ENCODE measurements at places on chromosomes 3 and 15.

DNA sequence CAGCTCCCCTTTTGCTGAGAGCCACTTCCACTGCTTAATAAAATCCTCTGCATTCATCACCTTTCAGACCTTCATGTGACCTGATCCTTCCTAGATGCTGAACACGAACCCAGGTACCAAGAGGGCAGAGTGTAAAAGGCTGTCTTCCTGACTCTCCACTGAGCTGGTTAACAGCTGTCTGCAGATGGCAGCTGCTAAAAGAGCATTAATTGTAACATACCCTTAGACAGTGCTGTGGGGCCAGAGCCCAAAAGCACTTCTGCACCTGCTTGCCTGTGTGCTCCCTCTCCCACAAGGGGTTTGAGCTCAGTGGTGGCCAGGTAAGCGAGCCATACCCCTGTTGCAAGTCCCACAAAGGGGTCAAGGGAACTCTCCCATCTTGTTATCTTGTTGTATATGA lies 187.3 kb downstream of the UBE2E2 start:
- no peak for DNase-seq

DNA sequence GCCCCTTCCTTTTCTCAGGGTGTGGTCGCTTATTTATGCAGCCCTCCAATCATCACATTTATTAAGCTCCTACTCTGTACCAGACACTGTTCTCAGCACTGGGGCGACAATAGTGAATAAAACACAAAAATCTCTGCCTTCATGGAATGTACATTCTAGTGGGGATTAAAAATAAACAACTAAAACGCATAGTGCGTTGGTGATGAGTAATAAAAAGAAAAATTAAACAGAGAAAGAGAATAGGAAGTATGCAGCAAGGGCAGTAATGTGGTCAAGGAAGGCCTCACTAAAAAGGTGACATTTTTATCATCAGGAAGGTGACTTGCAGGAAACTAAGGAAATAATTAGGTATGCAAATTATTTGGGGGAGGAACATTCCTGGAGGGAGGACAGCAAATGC lies 5.1 kb downstream of the SLC51B start:
- DNase-seq: no peak

- DNase-seq: no peak
These were observed 20.5 kb downstream of the RBPMS2 start for GRCh38 chr15:64754663-64755426.

- no peak for DNase-seq
These were observed 24.0 kb upstream of the HGD start for GRCh38 chr3:120705884-120706582.

GRCh38 chr3:160956785-160957184 lies 148.4 kb downstream of the B3GALNT1 start:
- DNase-seq: no peak

DNA sequence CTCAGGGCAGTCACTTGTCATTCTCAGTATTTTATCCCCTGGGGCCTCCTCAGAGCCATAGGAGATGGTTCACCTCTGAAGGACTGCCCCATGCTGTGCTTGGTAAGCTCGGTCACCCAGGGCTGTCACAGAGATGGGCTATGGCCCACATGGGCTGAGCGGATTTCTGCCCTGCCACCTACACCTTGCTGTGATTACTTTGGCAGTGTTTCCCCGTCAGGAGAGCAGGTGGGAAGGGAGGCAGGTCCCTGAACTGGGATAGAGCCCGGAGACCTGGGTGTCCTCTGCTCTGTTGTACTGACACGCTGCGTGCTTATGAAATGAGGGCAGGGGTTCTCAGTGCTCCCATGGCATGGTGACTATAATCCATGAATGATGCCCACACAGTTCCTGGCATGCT lies 48.9 kb downstream of the APBA2 start:
- no peak for DNase-seq

DNA sequence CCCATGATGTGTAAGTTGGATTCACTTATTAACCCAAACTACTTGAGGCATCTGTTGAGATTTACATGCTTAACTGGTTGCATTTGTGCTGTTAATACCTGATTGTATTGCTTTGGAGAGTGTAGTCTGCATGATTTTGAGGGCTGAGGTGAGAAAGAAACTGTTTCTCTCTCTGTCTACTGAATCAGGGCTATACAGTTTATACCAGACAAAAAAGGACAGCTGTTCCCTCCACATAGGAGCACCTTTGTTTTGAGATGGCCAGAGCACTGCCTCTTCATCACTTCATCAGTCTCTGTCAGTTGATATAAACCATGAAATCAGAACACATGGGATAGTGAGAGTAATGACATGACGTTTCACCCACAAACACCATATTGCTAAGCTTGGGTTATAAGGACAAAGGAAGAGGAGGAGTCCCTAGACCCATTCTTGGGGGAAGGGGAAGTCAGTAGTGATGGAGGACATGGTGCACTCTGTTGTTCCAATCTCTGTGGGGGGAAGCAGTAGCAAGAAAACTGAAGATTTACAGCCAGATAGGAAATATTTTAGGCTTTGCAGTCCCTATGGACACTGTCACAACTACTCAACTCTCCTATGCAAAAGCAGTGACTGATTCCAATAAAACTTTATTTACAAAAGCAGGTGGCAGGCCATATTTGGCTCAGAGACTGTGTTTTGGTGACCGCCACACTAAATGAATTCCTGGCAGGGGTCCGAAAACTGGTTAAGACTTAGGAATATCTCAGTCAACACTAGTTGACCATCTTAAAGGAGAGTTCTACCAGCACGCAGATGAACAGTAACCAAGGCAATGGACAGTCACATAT lies 123.9 kb upstream of the NR2E3 start:
- no peak for DNase-seq

DNA sequence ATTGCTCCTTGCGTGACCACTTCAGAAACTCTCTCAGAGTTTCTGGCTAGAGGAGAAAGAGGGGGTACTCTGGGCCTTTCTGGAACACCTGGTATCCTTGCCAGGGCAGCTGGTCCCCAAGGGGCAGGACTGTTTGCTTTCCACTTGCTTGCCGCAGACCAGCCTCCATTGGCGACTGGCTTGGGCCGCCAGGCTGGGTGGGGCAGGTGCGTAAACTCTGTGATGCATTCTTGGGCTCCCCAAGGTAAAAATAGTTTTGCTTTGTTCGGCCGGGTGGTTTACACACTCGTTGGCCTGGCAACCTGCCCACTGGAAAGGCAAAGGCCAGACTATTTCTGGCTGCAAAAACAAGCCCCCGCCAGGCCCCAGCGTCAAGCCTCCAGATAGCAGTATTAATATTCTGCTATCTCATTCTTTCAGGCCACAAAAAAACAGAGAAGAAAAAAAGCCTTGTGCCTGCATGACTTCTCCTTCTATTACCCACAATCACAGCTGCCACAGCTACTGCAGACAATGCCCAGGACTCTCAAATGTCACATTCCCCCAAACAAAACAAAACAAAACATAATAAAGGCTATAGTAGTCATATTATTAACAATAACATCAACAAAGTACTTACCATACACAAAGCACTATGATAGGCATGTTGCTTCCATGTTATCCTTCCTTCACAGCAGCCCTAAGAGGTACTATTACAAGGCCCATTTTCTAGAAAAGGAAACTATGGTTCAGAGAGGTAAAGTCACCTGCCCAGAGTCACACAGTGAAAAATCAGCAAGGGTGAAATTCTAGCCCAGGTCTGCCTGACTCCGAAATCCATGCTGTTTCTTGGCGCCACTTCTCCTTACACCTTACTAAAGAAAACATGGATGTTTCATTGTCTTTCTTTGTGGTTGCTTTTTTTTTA lies 14.0 kb upstream of the SSUH2 start:
- peak; percentile 53 for DNase-seq

DNA sequence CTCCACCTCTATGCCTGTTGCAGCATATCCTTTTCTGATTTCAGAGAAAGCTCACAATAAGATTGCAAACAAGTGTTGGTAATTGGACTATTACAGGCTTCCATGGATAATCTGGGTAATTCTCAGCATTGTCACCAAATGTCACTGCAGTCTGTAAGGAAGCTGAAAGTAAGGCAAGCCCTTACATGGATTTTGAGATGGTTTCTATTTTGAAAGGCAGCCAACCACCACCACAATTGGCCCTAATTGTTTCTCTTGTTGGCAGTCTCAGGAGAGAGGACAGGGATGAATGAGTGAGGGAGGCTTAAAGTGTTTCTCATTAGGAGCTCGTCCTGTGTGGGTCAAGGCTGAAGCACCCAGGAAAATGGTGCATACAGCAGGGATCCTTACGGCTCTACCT lies 879.9 kb downstream of the TUSC7 start:
- DNase-seq: no peak

GRCh38 chr3:18424213-18424728 lies 868 bp downstream of the SATB1 start:
- DNase-seq: no peak

DNA sequence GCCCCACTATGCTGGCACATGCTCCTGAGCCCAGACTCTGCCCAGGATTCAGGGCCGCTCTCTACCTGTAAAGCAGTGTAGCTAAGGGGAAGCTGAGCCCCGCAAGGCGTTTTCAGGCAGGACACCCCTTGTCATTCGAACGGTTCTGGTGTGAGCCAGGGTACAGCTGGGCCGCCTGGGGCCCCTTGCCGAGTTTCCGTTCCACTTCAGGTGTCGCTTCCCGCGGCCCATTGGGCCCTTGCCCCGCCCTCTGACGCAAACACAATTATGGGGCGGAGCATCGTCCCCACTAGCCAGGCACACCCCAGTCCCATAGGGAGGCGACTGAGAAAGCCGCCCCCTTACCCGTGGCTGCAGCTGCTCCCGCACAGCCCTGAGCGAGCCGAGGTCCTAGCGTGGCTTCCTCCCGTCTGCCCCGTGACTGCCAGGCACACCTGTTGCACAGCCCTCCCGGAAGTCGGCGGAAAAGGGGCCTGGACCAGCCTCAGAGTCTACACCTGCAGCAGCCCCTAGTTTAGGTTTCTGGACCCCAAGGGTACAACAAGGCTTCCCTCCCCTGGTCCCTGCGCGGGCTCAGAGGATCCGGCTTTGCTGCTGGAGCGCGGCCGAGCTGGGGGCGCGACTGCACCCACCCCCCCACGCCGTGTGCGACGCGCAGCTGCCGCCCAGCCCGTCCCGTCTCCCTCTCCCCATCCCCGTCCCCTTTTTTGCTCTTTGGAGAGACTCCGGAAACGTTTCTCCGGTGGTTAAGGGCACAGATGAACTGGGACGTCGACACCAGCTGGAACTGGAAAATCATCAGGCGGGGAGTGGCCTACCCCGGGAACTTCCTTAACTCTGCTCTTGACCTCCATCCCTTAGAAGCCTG lies at the start of gene PLSCR2:
Gene PLSCR2 (minus strand): TSS at position 412 of the 868 bp plus-strand sequence. CDS start 9,657 bp downstream, outside the sequence.
- DNase-seq: no peak

- no peak for DNase-seq
These were observed 197.2 kb upstream of the RBMS3 start for GRCh38 chr3:29083676-29084075.

GRCh38 chr3:197132916-197133530 lies 103.4 kb upstream of the MELTF start:
- DNase-seq: no peak

DNA sequence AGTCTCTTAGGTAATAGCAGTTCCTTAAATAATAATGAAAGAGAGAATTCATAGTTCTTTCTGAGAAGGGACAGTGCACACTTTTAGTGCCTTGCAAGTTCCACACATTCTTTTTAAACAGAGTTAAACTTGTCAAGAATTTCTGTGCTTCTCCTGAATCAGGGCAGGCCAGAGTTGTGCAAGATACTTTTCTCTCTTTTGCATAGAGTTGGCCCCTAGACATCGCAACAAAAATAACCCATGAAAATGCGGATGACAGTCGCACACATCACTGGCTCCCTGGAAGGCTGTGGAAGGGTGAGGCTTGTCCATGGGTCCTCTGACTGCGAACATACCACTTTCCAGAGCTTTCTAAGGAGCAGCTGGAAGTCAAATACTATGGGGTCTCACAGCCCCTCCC lies 40.1 kb downstream of the FBLN2 start:
- DNase-seq: no peak

DNA sequence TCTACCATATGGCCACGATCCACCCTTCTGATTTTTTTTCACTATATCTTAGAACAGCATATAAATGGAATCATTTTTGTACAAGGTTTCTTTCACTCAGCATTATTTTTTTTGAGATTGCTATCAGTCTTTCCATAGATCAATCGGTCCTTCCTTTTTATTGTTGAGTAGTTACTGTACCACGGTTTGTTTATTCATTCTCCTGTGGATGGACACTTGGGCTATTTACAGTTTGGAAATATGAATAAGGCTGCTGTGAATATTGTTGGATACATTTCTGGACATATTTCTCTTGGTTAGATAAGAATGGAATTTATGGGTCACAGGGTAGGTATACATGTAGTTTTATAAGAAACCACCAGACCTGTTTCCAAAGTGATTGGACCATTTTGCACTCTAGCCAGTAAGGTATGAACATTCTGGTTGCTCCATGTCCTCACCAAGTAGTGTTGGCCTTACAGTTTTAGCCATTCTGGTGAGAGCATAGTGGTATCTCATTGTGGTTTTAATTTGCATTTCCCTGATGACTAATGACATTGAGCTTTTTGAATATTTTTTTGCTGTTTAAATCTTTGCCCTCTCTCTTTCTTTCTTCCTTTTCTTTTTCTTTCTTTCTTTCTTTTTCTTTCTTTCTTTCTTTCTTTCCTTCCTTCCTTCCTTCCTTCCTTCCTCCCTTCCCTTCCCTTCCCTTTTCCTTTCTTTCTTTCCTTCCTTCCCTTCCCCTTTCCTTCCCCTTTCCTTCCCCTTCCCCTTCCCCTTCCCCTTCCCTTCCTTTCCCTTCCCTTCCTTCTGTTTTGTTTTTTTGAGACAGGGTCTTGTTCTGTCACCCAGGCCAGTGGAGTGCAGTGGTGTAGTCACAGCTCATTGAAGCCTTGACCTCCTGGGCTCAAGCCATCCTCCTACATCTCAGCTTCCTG lies 49.2 kb downstream of the LRRK1 start:
- no peak for DNase-seq

- no peak for DNase-seq
These were observed 10.0 kb downstream of the ARIH2 start for GRCh38 chr3:48928679-48929078.

DNA sequence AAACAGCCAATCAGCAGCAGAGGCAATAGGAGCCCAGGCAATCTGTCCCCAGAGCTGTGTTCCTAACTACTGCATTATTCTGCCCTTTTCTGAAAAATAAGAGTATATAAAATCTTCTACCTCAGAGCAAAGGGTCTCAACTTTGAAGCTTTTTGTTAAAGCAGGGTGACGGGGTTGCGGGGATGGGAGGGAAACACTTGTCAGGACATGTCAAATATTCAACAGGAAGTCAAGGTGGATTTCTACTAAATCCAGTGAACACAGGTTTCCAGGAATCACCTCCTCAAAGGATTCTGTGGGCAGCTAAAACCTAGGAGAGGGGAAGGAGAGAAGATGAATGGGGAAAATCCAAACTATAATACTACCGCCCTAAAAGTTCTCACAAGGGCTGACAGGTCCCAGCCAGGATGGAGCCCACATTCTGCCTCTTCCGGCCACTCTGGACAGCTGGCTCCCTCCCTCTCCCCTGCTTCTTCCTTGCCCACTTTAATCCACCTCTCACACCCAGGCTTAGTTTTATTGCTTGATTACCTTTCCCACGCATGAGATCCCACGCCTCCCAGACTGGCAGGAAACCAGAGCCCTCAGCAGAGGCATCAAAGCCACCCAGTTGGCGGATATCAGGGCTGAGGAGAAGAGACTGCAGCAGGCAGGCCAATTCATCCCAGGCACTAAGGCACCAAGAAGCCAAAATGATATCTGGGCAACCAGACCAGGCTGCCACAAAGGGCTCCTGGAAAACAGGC lies 77.2 kb downstream of the OSBPL10 start:
- DNase-seq: no peak

- DNase-seq: no peak
These were observed 310.9 kb upstream of the SLITRK3 start for GRCh38 chr3:165507060-165507459.

Measured in GDM1 (cell line).